ENCODE measurements at places on chromosomes 2 and 18.

DNA sequence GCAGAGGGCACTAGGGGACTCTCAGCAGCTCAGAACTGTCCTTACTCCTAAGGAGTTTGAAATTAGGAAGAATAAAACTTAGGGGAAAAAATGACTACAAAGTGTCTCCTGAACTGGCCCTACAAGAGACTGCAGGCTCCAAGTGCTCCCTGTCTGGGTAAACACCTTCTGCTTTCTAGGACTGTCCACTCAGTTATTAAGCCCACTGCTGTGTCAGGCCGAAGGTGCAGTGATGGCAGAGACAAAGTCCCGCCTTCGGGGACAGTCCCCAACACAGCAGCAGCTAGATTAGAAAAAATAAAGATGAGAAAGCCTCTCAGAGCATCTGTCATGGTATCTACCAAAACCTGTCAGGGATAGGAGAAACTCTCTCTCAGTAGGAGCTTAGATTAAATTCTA, 28.3 kb downstream of the TWIST2 start:
- DNase-seq, result no peak

DNA sequence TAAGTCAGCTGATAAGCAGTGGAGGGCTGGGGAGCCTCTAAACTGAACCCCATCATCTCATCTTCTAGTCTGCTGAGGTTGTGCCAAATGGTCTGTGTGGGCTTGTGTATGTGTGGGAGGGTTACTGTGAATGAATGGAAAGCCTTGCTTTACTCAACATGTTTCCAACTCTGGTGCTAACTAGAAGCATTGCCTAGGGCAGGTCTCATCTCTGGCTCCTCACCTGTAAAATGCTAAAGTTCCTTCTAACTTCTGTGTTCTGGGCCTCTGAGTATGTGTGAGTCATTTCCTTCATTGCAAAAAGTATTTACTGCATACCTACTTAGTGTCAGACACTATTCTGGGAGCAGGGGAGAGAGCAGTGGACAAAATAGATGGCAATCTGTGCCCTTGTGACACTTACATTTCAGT, 1.3 kb downstream of the LIPG start:
- DNase-seq, result no peak

- no peak for DNase-seq
Observed at GRCh38 chr2:229118927-229119326, 152.2 kb downstream of the PID1 start.

GRCh38 chr2:47301277-47301618, 101.7 kb upstream of the MSH2 start:
- DNase-seq, result no peak

GRCh38 chr2:206801418-206802189, 36.2 kb downstream of the FASTKD2 start:
- no peak for DNase-seq
